ENCODE measurements at places on chromosomes 4 and X. TPM values are rescaled to one million over a fixed set of nuclear protein-coding genes. Genes with fewer than 3 reads are reported as not detected.
A peak's percentile ranks its signal among the peaks of the same experiment; 100 is the strongest.

DNA sequence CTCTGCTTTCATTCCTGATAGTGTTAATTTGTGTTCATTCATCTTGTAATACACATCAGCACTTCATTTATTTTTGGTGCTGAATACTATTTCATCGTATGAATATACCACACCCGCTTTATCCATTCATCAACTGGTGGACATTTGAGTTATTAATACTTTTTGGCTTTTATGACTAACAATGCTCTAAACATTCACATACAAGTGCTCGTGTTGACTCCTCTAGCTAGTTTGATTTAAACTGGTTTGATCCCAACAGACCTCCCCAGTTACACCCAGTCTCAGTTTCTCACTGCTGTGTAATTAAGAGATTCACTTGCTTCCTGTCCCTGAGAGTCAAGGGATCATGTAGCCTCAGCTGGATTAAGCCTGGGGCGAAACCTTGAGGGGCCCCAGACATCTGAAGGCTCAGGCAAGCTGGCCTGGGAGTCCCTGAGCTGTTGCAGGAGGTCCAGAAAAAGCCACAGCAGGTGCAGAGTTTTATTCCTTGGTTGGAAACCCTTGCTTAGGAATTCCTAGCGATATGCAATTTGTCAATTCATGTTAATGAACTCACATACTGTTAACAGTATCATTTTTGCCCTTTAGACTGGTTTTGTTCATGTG is 52.8 kb upstream of the CLDN24 start:
- no peak for DNase-seq

DNA sequence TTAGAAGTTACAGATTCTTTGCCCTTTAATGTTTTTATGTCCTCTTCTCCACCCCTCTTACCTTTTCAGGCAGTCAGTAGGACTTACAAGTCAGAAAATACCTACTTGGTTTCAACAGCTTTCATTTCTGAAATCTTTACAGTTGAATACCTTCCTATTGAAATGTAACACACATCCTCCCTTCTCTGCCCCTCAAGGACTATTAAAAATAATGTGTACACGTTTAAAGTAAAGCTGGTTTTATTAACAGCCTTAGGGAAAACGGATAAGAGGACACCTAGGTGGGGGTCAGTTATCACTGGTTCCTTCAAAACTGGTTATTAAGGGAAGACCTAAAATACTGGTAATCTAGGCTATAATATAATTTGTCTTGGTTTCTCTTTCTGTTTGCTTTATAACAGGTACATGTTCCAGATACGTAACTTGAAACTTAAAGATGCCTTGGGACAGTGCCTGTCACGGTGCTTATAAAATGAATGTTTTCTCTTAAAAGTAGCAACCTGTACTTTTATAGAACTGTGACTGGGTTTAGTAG is 1.8 kb downstream of the CCSER1 start:
- DNase-seq, result no peak

GRCh38 chrX:53526999-53527398 is 92.8 kb upstream of the HSD17B10 start:
- no peak for DNase-seq

CTAG1A gene
- not detected for total RNA-seq

DNA sequence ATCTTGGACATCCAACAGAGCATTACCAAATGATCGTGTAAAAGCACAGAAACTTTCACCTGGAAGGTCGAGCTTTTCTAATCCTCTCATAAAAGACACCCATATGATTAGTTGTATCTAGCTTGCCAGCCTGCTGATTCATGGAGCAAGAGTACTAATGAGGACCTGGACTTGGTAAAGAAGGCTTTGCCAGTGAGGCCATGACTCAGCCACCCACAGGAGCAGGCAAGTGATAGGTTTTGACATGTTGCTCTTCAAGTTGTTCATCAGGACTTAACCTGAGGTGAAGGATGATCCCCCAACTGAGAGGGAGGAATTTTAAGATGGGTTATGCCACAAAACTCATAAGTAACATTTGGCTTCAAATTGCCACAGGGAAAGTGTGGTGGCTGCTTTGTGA is 24.7 kb upstream of the EPGN start:
- DNase-seq, result no peak

GRCh38 chr4:53557669-53558064 is 33.6 kb downstream of the LNX1 start:
- DNase-seq, result no peak

- DNase-seq, result no peak
Measured at GRCh38 chrX:43618366-43619205, 37.5 kb upstream of the MAOA start.

- DNase-seq, result no peak
Measured at GRCh38 chr4:145732001-145732815, 52.3 kb downstream of the C4orf51 start.

TCEAL5 gene
- total RNA-seq, result not detected

DNA sequence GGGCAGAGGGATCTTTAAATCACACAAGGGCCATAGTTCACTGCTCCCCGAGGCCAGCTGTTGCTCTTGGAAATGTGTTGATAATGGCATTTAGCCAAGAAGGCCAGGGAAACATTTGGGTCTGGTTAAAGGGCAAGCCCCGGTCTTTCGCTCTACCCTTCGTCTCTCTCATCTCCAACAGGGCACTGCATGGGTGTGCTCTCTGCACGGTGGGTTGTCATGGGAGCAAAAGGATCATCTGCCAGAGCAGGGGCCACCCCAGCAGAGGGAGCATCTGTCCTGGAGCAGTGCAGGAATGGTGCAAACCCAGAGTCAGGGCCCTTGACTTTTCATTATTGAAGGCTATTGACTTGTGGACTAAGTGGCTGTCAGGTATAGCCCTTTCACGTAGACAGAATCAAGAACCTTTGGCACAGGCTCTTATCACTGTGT is 22.7 kb upstream of the PGRMC2 start:
- no peak for DNase-seq

GRCh38 chr4:93289831-93290230 is 538.7 kb upstream of the ATOH1 start:
- DNase-seq, result no peak

- DNase-seq, result no peak
Measured at GRCh38 chr4:119025916-119026661, 109.5 kb upstream of the MYOZ2 start.

NEUROG2 gene
- total RNA-seq, result not detected

WFS1 gene
- 52.8 TPM for total RNA-seq

- no peak for DNase-seq
Measured at GRCh38 chr4:10554121-10554520, 96.9 kb upstream of the ZNF518B start.

CLNK gene
- not detected for total RNA-seq

GRCh38 chr4:115424852-115425251 is 311.4 kb upstream of the NDST4 start:
- DNase-seq, result no peak

DNA sequence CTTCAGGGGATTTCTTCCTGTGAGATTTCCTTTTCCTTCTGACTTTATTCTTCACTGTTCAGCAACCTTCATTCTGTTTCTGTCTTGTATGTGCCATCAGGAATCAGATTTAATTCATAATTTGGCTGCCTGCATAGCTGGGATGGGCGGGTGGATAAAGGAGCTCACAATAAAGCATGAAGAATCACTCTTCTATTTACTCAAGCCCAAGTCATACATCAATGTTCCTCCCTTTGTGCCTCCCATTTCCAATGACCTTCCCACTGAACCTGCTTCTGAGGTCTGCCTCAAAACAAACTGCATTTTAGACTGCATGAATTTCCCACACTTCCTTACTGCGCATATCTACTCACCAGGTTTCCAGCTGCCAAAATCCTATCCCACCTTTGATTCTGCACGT is 14.0 kb downstream of the PDGFC start:
- DNase-seq, result no peak

RAB39B gene
- 0.90 TPM for total RNA-seq

DNA sequence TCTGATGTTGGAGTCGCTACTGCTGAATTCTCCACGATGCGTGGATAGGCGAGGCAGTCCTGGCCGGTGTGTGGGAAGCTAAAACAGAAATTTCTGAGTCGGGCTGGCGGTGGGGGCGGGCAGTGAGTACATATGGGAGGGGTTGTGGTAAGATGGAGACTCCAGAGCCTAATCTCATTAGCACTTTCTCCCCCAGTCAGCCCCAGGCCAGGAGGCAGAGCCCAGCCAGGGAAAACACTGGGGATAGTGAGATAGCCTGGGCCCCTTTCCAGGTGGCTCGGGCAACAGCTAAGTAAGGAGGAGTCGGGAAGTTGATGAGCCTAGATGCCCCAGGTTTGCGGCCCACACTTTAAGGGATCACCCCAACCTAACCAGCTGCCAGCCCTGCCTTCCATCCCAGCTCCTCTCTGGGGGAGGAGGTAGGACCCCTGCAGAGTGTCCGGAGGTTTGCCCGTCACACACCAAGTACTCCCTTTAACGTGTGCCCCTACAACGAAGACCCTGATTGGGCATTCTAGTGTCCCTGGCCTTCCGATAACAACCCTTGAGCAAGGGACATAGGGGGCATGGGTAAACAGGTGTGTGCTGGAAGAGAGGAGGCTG is 2.4 kb upstream of the LOC101059915 start:
- no peak for DNase-seq

RTL3 gene
- total RNA-seq, result 0.21 TPM

- DNase-seq, result peak; percentile 13
Measured at GRCh38 chrX:46686003-46686645, 72.8 kb downstream of the SLC9A7 start.

DNA sequence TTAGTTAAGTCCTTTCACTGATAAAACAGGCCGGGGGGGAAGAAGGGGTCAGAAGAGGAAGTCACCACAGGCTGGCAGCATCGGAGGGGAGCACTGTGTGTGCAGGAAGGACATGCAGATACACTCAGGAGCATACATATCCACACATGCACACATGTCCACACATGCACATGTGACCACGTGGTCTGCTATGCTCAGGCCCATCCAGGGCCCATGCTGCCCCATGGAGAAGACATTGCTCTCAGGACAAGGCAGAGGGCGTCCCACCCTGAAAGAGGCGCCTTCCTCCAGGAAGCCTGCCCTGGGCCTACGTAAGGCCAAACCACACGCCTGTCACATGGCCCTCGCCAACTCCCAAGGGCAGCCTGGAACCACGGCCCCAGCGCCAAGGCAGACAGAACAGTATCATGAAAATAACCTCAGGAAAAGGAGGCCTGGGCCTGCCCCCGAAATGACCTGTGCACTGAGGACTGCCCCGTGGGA is 15.8 kb downstream of the WDR1 start:
- no peak for DNase-seq

P2RY8 gene
- 2.8 TPM for total RNA-seq
